Effector memory CD4-positive, alpha-beta T cell (primary cell): ENCODE measurements at places on chromosomes 16 and 17.

DNA sequence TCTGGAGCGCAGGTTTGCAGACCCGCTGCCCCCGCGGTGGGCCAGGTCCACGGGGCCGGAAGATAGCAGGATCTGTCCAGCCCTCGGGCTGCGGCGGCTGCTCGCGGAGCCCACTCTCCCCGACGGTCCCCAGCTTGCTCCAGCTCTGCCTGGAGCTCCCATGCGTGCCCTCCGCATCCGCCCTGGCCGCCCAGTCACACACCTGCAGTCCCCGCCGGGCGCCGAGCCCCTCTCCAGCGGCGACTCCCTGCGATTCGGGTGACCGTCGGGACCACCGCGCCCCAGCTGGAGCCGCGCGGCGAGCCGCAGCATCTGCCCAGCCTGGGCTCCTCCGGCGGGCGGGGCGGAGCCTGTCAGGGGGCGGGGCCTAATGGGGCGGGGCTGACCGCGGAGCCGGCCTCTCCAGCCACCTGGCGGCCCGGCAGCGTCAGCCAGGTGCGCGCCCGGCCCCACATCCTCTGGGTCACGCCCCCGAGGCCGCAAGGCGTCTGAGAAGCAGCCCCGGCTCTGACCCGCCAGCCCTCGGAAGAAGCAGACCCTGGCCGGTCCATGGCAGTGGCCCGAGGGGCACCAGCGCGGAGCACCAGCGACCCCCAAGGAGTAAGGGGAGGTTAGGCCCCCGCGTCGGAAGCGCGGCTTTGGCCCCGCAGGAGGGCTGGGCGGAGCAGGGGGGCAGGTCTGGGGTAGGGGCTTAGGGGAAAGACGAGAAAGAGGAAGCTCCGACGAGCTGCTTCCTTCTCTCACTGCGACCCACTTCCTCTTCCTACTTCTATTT is at the start of gene PIK3R5:
Gene PIK3R5 (minus strand): TSS at position 314 of the 775 bp plus-strand sequence. CDS start 54,213 bp downstream, outside the sequence.
- DNase-seq: peak; percentile 79

GRCh38 chr16:1424028-1424427 is 3.5 kb upstream of the UQCC4 start:
- no peak for DNase-seq

GRCh38 chr17:80259457-80260068 is 1.1 kb upstream of the RNF213 start:
- DNase-seq: no peak

- no peak for DNase-seq
Measured at GRCh38 chr16:85955566-85955965, 56.6 kb downstream of the IRF8 start.
